ENCODE measurements at places on chromosomes 16 and 17.

DNA sequence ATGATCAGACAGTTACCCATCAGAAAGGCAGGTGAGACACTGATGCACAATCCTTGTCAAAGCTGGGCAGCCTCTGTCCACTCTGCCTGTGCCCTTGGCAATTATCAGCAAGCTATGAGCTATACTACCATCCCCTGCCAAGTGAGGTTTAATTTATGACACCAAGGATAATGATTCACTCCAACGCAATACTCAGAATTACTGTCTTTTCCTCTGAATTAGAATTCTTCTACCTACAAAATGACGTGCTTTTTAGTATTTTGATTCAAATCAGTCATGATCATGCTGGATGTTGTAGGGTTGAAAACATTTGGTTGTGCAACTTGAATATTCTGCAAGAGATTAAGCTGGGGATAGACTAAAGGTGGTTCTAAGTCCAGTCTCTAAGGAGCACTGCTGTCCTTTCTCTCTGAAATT lies 116.8 kb upstream of the SOX9 start:
- no peak for DNase-seq

- DNase-seq, result no peak
Observed at GRCh38 chr17:12622726-12623125, 43.0 kb upstream of the MYOCD start.

GRCh38 chr17:40106760-40107521 lies 6.6 kb upstream of the NR1D1 start:
- no peak for DNase-seq

DNA sequence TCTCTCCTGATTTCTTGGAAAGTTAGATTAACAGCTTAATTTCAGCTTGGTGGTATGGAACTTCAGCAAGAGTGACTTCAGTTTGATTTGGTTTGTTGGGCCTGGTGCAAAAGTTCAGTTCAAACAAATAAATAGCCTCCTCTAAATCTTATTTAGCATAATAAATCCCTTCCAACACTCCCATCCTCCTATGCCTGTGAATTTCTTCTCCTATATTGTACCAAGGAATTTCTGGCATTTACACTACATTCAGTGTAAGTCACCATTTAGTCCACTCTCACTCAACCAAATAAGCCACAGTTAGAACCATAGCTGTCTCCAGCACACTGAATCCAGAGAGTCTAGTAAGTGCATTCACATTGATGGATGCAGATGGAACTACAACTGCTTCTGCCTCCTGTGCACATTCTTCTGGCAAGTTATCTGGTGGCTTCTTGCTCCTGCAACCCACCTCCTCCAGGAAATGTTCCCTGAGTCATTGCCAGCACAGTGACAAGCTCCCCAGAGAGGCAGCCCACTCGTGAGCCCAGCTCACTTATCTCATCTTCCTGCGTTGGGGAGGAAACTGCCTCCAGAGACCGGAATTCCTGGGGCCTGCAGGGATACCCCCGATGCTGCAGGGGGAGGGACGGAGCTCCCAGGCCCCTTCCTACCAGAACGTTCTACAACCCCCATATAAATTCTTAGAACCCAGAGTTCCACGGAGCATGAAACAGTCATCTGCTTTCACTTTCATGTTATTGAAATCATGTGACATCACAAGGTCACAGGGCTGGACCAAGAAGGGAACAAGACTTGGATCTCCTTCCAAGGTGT lies 318.3 kb downstream of the PHKB start:
- DNase-seq, result peak; percentile 40

DNA sequence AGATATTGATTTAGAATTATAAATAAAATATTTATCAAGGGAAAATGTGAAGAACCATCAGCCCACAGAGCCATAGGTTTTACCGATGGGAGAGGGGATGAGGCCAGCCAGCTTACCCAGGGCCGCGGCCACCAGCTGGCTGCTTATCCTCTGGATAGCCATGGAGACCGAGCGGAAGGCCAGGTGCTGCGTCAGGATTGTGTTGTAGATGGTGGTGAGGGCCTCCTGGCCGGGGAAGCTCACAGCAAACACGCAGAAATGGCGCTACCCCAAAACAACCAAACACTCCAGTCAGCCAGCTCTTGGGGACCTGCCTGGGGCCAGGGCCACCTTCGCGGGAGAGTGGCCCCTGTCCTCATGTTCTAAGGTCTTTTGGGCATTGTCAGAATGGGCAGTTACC lies 97.8 kb downstream of the DNAH17 start:
- no peak for DNase-seq

- DNase-seq, result no peak
Observed at GRCh38 chr17:33120103-33120502, 128.5 kb downstream of the SPACA3 start.

- peak; percentile 24 for DNase-seq
Observed at GRCh38 chr16:21645261-21645721, 7.1 kb downstream of the IGSF6 start.

DNA sequence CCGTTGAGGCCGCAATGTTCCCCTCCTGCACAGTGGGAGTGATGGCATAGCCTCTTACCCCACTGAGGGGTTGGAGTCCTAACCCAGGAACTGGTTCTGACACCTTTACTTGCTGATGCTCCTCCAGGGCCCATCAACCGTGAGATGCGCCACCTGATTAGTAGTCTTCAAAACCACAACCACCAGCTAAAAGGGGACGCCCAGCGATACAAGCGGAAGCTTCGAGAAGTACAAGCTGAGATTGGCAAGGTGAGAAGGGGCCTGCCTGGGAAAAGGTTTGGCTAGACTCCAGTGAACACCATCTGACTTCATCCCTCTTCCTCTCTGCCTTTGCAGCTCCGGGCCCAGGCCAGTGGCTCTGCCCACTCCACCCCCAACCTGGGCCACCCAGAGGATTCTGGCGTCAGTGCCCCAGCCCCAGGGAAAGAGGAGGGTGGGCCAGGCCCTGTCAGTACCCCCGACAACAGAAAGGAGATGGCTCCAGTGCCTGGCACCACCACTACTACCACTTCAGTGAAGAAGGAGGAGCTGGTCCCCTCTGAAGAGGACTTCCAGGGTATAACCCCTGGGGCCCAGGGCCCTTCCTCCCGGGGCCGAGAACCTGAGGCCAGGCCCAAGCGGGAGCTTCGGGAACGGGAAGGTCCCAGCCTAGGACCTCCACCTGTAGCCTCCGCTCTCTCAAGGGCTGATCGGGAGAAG lies 5.8 kb downstream of the RNF40 start:
- DNase-seq, result no peak

DNA sequence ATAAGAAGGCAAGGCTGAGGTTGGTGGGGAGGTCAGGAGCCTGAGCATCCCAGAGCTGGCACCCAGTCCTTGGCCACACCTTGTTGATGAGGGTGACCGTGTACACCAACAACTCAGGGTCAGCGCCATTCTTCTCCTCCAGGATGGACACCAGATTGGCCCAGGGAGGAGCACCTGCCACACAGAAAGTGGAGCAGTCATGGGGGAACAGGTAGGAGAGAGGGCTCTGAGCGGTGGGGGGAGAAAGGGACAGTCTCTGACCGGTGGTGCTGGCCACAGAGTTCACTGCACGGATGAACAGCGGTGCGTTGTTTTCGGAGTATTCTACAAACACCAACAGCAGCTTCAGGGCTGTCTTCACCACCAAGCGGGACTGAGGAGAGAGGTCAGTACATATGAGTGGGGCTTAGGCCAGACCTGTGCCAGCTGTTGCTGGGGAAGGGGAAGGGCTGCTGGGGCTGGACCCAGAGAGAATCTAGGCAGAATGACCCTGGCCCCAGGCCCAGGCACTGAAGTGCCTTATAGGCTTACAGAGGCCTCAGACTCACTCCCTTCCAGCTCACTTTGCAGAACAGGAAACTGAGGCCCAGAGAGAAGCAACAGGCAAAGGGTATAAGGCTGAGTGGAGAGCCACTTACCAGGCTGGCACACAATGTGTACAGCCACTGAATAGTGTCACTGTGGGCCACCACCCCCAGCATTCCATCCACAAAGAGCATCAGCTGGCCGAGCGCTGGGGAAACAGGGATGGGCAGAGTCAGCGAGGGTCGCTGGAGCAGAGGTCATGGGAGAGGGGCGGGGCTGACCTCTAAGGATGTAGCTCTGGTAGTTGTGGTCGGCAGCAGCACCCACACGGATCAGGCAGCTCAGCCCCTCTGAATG lies 9.6 kb downstream of the FHOD1 start:
- DNase-seq, result no peak

DNA sequence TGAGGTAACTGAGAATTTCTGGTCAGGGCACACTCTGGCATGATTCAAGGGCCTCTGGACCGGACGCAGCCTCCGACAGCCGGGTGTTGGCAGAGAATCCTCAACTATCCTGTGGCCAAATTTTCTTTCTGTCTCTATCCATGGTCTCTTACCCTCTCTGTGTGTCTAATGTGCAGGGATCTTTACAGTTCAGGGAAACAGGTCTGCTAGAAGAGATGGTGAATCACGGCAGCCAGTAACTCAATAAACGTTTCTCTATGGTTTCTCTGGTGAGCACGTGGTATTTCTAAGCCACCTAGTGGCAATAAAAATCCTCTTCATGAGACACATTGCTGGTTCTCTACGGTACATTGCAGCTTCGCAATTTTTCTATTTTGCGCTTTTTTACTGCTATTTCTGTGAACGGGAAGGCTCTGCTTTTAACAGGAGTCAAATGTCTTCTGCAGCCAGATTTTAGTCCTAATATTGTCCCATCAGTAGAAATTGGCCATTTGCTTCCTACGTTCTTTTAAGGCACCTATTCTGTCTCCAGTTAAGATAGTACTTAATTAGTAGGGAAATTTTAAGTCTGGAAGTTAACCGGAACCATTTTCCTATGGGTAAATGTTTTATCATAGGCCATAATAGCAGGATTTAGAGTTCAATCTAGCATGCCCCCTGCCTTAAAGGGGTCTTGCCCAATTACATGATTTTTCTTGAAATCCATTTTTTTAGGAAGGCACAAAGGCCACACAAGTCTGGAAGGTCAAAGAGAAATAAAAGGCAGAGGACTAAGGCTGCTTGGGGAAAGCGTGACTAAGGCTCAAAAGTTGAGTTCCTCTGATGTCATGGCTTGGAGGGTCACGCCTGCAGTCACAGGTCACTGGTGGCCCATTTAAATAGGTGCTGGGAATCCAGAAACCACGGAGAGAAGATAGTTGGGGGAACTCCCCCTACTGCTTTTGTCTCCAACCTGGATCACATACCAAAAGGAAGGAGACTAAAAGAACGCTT lies 31.5 kb downstream of the QPRT start:
- DNase-seq, result peak; percentile 10

GRCh38 chr17:64369007-64369893 lies 21.4 kb downstream of the PECAM1 start:
- no peak for DNase-seq

GRCh38 chr17:57154921-57155320 lies 69.9 kb downstream of the AKAP1 start:
- no peak for DNase-seq

GRCh38 chr17:78124081-78124835 lies 4.3 kb downstream of the TMC6 start:
- peak; percentile 15 for DNase-seq
